ENCODE measurements at places on chromosomes 1 and 21.
A peak's percentile ranks its signal among the peaks of the same experiment; 100 is the strongest.

DNA sequence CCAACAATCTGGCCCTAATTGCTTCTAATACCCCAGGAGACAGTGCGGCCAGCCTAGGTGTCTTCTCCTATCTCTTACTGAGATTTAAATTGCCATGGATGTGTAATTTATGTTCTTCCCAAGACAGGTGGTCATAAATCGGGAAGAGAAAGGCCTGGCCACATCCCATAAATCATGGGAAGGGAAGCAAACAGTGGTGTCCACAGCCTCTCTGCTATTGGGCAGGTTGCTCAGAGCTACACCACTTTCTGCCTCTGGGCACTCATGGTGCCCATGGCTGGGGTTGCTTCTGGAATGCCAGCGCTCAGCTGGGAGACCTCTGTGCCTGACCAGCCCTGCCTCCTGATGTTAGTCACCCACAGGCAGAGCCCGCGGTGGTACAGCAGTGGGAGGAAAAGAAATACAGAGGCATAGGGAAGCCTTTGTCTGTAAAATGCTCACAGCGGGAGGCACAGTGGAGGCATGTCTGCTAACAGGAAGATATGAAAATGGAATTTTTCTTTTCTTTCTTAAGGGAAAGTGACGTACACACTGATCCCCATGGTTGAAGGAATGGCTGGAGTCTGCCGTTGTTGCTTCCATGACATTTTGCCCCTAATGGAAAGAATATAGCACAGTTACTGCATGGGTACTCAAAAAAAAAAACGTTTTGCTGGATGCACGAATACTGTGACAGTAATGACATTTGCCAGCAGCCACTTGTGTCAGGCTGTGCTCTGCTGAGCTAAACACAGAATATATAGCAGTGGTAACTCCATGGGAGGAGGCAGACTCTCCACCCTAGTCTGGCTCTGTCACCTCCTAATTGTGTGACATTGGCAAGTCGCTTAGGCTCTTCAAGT, 21.9 kb downstream of the MTARC1 start:
- no peak for DNase-seq

DNA sequence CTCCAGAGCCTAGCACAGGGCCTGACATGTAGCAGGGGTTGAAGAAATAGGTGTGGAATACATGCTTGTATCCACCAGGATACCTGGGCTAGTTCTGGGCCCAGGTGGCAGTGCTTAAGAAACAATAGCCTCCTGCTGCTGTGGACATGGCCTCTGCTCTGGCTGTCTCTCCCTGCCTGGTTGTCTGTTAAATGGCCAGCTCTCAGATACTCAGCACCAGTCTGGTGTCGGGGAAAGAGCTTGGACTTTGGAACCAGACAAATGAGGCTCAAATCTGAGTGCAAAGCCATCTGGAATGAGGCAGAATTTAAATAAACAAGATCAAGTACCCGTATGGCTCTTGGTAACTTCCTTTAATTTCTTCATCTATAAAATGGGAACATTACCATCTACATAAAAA, 31.5 kb downstream of the SESN2 start:
- DNase-seq: no peak

DNA sequence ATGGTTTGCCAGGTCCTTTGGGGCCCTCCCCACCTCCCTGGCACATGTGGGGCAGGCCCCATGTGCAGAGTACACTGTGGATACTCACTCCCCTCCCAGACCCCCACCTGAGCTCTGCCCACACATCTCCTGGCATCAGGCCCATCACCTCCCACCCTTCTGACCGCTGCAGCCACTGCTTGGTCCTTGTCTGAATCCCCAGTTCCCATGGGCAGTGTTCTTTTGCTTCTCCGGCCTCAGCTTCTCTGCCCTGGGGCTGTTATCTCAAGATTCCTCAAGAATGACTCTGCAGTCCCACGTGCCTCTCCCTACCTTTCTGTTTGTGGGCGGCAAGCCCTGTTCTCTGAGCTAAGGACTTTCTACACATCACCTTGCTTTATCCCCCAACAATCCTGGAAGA, 187.7 kb upstream of the EDN2 start:
- DNase-seq: no peak

DNA sequence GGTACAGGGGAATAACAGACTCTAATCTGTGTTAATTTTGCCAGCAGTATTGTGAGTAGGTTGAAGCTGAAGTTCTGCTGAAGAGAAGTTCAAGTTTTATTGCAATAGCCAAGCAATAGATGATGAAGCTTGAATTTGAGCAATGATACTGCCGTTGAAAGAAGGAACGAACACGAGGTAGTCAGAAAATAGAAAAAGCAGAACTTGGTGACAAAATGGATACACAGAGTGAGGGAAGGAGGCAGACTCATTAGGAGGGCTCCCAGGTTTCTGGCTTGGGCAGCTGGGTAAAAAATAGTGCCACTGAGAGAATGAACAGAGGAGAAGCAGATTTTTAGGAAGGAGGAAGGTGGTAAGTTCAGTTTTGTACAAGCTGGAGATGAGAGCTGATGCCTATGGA, 22.3 kb upstream of the AGO1 start:
- DNase-seq: peak; percentile 67

- DNase-seq: no peak
Measured at GRCh38 chr1:6873298-6874015, 88.2 kb downstream of the CAMTA1 start.

- DNase-seq: no peak
Measured at GRCh38 chr1:235624721-235625333, 24.8 kb downstream of the GNG4 start.

DNA sequence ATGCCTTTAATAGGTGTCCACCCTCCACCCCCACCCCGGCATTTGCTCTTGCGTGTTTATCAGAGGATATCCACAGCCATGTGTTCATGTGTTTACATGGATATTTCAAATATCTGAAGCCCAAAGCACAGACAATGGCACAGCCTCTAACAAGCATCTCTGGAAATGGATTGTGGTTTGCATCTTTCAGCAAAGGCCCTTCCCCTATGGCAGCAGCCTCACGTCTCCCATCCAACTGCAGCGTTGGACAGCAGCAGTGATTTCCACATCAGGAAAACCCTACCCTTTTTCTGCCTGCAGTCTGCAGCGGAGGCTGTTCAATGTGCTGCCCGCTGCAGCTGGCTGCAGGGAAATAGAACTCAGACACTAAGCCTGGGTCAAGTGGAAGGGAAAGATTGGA, 1.6 kb downstream of the RASSF5 start:
- no peak for DNase-seq

GRCh38 chr1:59815892-59816291, 1.1 kb downstream of the HOOK1 start:
- no peak for DNase-seq

- no peak for DNase-seq
Measured at GRCh38 chr1:155305881-155306391, 2.7 kb upstream of the FDPS start.

- DNase-seq: no peak
Measured at GRCh38 chr1:95057351-95057750, 15.4 kb downstream of the ALG14 start.

- DNase-seq: peak; percentile 71
Measured at GRCh38 chr1:246971090-246971721, 36.7 kb downstream of the ZNF695 start.

DNA sequence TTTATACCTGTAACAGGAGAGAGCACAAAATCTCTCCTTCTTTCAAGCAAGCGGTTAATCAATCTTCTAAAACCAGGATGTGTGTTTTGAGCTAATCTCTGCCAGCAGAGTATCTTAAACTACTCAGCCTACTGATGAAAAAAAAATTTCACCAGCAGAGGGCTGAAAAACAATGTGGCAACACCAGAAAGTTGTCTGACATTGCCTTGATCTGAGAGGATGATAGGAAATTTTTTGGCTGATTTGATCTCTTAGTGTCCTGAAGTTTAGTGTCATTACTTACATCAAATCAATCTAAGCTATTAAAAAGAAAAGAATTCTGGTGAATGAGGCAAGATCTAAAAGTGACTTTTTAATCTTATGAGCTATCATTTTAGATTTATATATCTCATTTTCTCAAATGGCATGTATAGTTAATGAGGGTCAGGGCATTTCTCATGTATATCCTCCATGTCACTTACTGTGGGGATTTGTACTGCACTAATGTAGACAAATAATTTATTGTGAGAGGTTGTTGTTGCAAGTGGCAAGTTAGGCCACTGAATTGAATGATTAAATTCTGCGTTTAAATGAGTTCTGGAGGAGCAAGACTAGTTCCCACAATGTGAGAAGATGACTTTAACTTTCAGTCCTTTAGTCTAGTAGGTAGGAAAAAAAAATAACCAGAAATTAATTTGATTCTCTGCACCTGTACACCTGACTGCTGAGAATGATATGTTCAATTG, 10.9 kb downstream of the ADAMTS1 start:
- peak; percentile 51 for DNase-seq

DNA sequence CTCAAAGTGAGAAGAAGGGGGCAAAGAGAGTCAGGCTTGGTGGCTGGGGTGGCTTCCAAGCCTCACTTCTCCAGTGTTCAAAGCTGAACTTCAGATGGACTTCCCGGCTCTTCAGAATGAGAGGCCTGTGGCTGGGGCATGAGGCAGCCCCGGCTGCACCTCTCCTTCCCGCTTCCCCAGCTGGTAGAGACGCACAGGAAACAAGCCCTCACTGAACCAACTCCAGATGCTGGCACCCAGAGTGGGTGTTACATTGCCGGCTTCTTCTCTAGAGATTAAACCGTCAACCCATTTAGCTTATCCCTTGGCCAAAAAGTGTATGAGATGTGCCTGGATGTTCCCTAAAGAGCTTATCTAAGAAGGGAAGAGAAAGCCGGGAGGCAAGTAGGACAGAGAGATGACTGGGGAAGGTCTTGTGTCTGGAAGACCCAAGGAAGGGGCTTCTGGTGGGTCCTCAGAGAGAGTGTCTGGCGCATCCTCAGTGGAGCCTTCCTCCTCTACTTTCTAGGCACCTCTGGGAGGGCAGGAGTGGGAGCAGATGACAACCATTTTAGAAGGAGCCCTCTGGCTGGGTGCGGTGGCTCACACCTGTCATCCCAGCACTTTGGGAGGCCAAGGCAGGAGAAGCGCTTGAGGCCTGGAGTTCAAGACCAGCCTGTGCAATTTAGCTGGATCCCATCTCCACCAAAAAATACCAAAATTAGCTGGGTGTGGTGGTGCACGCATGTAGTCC, 2.0 kb downstream of the ADAMTSL4 start:
- peak; percentile 51 for DNase-seq

- no peak for DNase-seq
Measured at GRCh38 chr1:44409757-44410156, 4.7 kb downstream of the RNF220 start.

DNA sequence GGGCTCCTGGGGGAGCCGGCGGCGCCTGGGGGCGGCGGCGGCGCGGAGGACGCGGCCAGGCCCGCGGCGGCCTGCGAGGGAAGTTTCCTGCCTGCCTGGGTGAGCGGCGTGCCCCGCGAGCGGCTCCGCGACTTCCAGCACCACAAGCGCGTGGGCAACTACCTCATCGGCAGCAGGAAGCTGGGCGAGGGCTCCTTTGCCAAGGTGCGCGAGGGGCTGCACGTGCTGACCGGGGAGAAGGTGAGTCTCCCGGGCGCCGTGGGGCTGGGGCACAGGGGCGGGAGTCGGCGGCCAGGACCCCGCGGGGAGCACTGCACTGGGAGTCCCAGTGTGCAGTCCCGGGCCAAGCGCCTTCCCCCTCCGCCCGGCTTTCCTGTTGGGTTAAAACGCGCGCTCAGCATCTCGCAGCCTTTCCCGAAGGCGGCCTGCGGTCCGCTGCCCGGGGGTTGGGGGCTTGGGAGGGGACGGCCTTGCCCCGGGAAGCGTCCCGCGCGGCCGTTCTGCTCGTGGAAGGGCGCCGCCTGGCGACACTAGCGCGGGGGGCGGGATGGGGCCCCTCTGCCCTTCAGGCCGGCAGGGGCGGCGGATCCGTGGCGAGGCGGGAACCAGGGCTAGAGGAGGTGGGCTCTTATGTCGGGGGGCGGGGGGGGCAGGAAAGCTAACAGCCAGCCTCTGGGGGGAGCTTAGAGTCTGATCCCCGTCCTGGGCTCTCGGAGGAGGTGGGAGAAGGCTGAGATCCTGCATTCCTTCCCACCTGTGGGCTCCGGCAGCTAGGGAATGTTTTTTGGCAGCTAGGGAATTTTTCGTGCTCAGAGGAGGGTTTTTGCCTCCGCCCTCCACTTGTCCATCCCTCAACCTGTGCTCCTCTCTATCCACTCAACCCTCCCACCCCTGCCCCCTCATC, 1.1 kb downstream of the HUNK start:
- peak; percentile 53 for DNase-seq

GRCh38 chr1:5349526-5349925, 642.7 kb downstream of the NPHP4 start:
- no peak for DNase-seq

DNA sequence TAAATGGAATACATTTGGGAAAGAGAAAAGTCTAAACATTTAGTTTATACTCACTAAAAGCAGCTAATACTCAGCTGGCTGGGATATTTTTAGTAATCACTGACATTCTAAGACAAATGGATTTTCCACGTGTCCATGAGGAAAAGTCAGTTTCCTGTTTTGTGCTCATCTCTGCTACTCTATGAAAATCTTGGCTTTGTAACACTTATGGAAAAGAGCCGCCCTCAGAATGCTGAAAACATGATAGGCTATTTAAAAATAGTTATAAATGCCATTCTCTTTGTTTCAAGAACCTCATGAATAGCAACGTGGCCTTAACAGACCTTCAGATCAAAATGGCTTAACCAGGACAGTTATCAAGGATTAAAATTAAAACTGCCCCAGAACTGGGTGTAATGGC, 29.9 kb downstream of the MRAP start:
- no peak for DNase-seq

GRCh38 chr1:909861-910310, 13.8 kb upstream of the SAMD11 start:
- no peak for DNase-seq

GRCh38 chr1:3533067-3534048, 78.0 kb downstream of the MEGF6 start:
- no peak for DNase-seq

DNA sequence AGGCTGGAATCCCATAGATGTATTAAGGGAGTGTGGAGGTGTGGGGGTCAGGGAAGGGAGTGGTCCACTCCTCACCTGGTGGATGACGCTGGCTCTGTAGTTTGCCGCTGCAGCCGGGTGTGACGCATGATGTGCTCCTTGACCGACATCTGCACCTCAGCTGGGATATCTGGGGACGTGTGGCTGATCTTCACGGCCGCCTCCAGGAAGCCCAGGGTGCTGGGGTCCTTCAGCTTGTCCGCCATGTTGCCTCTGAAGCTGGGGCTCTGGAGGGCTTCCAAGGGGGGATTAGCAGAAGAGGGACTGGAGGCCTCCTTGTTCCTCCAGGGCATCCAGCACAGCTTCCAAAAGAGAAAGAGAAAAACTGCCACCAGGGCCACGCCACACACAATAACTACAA, 14.1 kb downstream of the SYT6 start:
- no peak for DNase-seq
